Activated naive CD8-positive, alpha-beta T cell treated with anti-CD3 and anti-CD28 coated beads for 36 hours (primary cell): ENCODE measurements at places on chromosomes 5 and 9. TPM values are rescaled to one million over a fixed set of nuclear protein-coding genes. Genes with fewer than 3 reads are reported as not detected.

- H3K27ac ChIP-seq: no peak overlapping the region
- H3K4me1 ChIP-seq: peaks cover 22% of the 10 kb centered on the region
- no peak overlapping the region for H3K4me3 ChIP-seq
- DNase-seq: no peak
Measured at GRCh38 chr9:120716483-120716882, 2.2 kb upstream of the MEGF9 start.

DNA sequence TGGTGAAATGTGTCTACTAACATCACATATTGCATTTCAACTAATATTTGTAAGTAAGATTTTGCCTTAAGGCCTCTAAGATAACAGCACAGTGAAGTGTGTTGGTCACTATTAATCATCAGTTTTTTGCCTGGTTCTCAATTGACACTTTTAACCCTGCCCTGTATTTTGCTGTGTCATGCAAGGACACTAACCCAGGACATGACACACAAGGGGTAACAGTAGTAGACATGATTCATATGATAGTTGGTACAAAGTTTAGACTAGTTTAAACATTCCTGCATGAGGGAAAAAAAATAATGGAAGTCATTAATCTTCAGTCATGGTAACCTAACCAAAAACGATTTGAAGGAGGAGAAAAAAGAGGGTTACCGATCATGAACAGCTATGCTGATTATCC is 207.0 kb downstream of the DEPDC1B start:
- DNase-seq: no peak
- H3K27me3 ChIP-seq: no peaks in the 10 kb centered on the region
- no peak overlapping the region for H3K27ac ChIP-seq
- no peaks in the 10 kb centered on the region for H3K36me3 ChIP-seq

PCDHGA9 gene
- not detected for total RNA-seq

DNA sequence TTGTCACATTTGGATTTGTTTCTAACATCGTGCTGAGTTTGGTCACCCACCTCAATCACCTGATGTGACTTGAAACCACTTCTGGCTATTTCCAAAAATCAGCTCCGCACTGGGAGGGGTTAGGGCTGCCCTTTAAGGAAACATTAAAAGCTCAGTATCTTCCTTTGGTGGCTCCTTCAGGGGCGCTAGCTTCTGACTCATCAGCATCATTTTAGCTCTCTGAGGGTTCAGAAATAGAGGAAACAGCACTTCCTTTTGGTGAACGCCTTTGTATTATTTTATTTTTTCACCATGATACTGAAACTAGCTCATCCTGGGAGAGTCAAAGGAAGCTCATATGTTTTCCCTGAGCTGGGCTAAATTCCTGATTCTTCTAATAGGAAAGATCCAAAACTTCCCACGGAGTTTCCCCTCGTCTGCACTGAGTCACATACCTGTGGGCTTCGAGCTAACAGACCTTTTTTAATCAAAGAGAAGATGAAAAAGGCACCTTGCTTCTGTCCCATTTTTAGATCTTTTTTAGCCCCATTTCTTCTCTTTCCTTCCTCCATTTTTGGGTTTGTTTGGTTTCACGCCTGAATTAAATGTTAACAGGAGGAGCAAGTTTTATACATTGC is 48.2 kb downstream of the ROPN1L start:
- peak; percentile 13 for DNase-seq
- H3K27me3 ChIP-seq: no peaks in the 10 kb centered on the region
- peaks cover 4% of the 10 kb centered on the region for H3K36me3 ChIP-seq
- no peak overlapping the region for H3K27ac ChIP-seq
- H3K4me1 ChIP-seq: peaks cover 18% of the 10 kb centered on the region
- peak overlapping the region; percentile 1 for H3K4me3 ChIP-seq

GRCh38 chr5:61438298-61438970 is 106.4 kb downstream of the ZSWIM6 start:
- DNase-seq: no peak
- H3K4me3 ChIP-seq: no peak overlapping the region
- no peaks in the 10 kb centered on the region for H3K27me3 ChIP-seq
- no peak overlapping the region for H3K27ac ChIP-seq

DNA sequence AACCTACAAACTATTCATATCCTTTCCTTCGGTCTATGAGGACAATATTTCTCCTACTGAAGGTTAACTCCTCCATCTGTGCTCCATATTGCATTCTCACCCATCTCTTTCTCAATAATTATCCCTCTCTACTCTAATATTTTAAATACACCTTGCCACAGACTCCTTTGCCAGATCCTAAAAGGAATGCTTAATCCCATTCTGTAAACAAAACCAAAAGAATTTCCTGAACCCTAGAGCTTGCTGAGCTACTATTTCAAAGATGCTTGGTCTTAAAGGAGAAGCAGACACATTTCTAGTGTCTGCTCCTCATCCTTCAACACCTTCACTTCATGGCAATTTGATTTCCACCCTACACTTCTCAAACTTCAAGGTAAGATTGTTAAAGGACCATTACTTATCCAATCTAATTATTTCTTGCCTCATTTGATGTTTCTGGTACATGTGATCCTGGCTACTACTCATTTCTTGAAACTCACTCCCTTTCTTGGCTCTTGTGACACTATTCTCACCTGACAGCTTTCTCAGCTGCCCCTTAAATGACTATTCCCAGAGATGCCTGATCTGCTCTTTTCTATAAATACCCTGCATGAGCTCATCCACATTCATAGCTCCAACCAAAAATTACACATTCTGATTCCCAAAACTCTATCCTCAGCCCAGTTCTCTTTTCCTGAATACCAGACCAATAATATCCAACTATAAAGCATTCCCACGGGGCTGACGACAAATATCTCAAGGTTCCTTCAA is 20.2 kb downstream of the HOMER1 start:
- no peak overlapping the region for H3K4me3 ChIP-seq
- no peak for DNase-seq
- H3K4me1 ChIP-seq: peaks cover 5% of the 10 kb centered on the region
- H3K27me3 ChIP-seq: no peaks in the 10 kb centered on the region

PDZD2 gene
- 0.42 TPM for total RNA-seq
